Stimulated activated CD4-positive, alpha-beta T cell treated with anti-CD3 and anti-CD28 coated beads, Interleukin-4, amount 100 ng/mL, for 24 hours (primary cell): ENCODE measurements at places on chromosomes 13 and 19.

DNA sequence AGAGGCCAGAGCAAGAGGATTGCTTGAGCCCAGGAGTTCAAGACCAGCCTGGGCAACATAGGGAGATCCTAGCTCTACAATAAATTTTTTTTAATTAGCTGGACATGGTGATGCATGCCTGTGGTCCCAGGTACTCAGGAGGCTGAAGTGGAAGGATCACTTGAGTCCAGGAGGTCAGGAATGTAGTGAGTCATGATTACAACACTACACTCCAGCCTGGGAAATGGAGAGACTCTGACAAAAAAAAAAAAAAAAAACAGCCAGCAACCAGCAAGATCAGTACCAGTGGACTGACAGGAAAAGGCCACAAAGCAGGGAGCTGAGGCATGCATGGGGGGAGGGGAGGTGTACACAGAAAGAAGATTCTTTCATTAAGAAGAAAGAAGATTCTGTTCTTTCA lies 52.7 kb upstream of the RFXAP start:
- DNase-seq: no peak

DNA sequence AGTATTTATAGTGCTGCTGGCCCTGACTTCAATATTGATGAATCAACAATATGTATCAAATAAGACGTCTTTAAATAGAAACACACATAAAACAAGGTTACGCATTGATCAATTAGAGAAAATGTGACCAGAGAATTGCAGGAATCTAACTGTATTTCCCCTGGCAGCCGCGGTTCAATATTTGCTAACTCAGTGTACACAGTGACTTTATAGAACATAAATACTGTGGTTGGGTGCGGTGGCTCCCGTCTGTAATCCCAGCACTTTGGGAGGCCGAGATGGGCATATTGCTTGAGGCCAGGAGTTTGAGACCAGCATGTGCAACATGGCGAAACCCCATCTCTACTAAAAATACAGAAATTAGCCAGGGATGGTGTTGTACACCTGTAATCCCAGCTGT lies 22.8 kb upstream of the UPF3A start:
- no peak for DNase-seq

- DNase-seq: peak; percentile 17
Observed at GRCh38 chr19:46351241-46352041, 4.6 kb downstream of the PPP5C start.

DNA sequence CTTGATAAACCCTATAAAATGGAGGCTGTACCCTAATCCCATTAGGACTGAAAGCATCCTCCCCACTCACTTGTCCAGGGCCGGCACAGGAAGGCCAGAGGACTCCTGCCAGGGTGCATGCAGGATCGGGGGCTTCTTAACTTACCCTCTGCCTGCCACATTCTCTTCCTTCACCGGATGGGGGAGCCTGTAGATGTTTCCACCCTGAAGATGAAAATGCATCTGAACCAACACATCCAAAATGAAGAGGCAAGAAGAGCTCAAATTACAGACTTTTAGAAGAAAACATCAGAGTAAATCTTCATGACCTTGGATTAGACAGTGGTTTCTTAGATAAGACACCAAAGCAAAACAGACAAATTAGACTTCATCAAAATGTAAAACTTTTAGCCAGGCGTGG lies 25.9 kb upstream of the NAPA start:
- DNase-seq: no peak

- peak; percentile 72 for DNase-seq
Observed at GRCh38 chr13:41458761-41459431, 1.5 kb downstream of the RGCC start.

DNA sequence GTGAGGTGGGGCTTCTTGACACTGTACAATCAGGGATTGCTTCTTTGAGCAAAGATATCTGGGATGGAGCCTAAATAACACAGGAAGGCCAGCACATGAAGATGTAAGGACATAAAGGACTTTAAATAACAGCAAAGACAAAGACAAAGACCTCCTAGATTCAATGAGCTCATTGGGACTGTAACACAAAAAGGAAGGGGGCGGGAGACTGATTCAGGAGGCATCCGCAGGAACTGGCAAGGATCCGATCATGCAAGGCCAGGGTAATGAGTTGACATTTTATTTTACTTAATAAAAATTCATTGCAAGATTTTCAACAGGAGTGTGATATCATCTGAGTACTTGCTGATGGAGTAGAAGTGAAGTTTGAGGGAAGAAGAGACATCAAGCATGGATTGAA lies 121.5 kb downstream of the LHFPL6 start:
- DNase-seq: no peak

DNA sequence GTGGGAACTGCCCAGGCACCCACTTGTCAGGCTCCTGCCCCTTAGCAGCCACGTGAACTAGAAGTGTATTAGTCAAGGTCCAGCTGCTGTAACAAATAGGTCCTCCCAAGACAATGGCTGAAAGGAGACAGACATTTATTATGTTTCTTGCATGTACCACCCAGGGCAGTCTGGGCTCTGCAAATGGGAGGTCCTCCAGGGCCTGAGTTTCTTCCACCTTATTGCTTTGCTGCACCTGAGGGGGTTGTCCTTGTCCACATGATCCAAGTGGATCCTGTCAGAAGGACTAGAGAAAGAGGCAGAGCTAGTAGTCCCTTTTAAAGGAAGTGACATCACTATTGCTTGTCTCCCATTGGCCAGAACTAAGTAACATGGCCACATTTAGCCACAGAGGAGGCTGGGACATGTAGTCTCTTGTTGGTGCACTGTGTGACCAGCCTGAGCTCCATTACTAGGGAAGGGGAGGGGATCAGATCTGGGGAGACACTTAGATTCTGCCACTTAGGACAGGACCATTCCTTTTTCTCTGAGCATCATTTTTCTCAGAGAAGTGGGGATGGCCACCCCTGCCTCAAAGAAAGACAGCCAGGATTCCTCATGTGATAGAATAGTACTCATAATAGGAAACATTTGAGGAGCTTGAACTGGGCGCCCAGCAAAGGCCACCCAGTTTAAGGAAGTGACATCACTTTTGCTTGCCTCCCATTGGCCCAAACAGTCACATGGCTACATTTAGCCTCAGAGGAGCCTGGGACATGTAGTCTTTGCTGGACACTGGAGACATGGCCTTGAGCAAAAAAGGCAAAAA lies 15.1 kb downstream of the CC2D1A start:
- DNase-seq: peak; percentile 18

GRCh38 chr13:88107570-88107969 lies 436.4 kb downstream of the SLITRK5 start:
- DNase-seq: no peak

- DNase-seq: no peak
Observed at GRCh38 chr13:22138947-22139346, 468.1 kb downstream of the FGF9 start.

DNA sequence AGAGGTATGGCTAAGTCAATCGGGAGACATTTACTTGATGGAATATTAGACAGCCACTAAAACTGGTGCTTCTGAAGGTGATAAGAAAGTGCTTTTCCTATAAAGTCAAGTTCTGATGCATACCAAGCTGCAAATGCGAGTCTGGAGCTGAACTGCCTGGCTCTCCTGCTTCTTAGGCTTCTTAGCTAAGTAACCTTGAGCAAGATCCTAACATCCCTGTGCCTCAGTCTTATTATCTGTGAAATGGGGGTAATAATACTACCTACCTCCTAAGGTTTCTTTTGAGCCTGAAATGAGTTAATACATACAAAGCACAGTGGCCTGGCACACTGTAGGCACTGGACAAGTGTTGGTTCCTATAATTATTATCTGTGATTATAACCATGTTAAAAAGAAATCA lies 64.5 kb downstream of the ZIC5 start:
- no peak for DNase-seq

DNA sequence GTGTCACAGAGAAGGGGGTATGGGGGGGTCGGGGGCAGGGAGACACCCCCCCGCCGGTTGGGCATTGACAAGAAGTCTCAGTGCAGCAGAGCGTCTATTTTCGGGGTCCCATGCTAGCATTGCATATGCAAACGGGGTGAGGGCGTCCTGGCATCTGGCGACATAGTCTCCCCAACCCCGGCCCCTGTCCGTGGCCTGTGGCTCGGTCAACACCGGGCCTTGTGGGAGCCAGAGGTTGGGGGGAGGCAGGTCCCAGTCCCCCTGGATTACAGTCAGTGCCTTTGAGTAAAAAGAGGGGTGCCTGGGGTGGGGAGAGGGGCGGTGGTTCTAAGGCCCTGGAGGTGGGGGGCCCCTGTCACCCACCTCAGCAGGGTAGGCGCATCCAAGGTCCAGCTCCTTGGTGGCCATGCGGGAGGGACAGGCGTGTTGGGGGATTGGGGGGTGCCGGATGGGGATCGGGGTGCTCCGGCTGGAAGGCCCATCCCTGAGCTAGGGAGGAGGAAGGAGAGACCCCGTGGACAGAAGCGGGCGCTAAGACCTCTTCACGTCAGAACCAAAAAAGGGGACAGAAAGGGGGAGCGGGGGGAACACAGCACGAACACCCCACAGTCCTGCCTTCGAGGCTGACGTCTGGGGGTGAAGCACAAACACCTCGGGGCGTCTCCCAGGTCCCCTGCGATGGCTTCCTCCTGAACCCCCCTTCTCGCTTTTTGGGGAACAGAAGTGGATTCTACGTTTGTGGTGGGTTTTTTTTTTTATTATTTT lies 20.9 kb downstream of the ZBTB7A start:
- no peak for DNase-seq

DNA sequence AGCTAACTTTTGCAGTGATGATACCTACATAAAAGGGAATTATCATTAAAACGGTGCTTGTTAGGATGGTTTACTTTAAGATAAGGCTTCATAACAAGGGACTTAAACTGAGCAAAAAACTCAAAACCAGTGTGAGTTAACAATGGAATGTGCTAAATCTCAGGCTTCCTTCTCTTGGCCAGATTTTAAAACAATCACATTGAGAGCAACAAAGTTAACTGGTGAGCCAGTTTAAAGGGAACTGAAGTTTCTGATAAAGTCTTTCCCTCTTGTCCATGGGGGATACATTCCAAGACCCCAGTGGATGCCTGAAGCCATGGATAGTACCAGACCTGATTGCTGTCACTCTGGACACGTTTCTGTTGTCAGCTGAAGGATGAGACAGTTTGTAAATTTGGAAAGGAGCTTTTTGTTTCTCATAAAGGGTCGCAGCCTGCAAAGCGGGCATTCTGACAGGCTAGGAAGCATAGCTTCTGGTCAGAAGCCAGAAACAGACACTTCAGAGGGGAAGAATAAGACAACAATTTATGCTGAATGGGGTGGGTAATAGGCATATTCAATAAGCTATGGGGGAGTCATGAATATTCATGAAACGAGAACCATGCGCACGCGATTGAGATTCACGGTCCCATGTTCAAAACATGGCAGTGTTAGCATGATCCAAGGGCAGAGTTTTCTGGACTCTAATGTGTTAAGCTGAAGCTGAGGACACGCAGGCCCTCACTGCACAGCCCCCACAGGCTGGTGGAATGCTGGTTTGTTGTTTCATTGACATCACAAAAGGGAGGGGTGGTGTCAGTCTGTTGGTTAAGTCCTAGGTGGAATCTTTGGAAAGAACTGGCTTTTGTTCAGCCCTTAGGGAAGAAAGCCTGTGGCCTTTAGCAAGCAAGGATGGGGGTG lies 150.6 kb upstream of the RNF113B start:
- DNase-seq: no peak

GRCh38 chr13:43764349-43764748 lies 22.4 kb downstream of the ENOX1 start:
- DNase-seq: no peak

- no peak for DNase-seq
Observed at GRCh38 chr13:41746259-41746658, 214.7 kb downstream of the VWA8 start.

- DNase-seq: no peak
Observed at GRCh38 chr19:33831825-33832224, 35.2 kb downstream of the KCTD15 start.

DNA sequence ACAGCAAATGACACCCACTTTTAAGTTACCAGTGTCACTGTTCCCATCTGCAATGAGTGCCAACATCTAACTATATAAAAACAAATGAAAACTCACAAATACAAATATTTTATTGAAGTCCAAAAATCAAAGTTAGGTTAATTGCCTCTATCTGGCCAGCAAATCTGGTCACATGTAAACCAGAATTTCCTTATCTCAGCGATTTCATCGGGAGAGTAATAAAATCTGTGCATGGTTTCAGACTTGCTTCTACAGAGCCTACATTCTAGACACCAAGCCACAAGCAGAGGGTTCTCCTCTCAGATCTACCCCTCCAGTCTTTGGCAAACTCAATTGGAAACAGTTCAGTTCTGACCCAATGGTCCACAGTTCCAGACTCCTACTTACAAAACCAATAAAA lies 189.6 kb downstream of the ABCC4 start:
- DNase-seq: no peak

- DNase-seq: no peak
Observed at GRCh38 chr13:39102981-39103490, 64.8 kb downstream of the NHLRC3 start.

DNA sequence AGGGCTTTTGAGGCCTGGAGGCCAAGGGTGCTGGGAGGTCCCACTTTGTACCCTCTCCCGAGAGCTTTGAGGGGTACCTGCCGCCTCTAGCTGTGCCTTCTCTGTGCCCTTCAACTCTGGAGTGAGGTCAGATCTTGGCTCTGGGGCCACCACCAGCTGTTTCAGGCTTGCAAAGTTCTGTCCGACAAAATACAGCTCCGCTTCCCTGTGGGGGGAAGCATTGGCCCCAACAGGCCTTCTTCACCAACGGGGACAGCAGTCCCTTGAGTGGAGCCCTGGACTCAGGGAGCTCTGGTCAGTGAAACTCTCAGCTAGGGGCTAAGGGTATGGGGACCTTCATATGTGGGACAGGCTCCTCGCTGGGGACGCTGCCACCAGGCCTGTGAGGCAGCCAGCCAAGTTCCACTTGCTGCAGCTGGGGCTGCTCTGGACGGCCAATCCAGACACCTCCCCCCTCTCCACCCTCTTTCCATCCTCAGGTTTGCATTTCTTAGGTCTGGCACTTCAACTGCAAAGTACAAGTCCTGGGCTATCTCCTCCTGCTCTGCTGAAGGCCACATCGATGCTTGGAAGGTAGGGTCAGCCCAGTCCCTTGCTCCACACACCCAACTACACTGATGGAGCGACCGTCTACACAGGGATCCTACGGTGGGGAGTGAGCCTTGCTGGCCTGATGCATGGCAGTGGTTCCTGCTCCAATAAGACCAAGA lies 46.8 kb downstream of the C13orf46 start:
- no peak for DNase-seq

- DNase-seq: no peak
Observed at GRCh38 chr19:48646722-48647216, 782 bp upstream of the CA11 start.
